Ovary (tissue), 10 donors: ENCODE measurements at places on chromosomes 4 and X.

GRCh38 chr4:592825-593520, 16.9 kb upstream of the TMEM271 start:
- DNase-seq, result no peak

- DNase-seq, result no peak
These were observed 105.5 kb upstream of the NEIL3 start for GRCh38 chr4:177204126-177204525.

DNA sequence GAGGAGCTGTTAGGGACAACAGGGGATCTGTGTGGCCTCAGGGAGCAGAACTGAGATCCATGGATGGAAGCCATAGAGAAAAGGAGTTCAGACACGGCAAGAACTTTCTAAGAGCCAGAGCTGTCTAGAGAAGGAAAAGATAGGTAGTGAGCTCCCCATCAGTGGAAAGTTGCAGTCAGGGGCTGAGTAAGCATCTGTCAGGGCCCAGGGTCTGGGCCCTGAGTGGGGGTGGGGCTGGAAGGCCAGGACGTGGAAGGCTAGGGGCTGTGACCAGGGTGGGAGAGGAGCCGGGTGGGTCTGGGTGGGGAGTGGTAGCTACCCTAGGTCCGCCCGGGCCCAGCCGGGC, 324 bp upstream of the MSN start:
- DNase-seq, result no peak

DNA sequence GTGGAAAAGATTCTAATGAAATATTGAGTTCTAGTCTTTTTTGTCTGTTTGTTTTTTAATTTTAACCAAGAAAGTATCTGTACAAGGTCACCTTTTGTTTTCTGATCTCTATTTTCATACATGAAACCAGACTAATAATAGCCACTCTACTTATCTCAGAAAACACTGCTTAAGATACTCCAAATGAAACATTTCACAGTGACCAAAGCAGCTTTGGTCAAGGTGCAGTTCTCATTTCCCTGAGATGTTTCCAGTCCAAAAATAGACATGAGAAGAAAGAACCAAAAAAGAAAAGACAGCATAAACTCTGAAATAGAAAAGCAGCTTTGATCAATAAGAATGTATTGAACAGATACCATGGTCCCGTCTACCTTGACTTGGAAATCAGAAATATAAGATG, 782.8 kb downstream of the RAB28 start:
- no peak for DNase-seq

GRCh38 chr4:112946127-112946526, 103.3 kb upstream of the ANK2 start:
- no peak for DNase-seq

- DNase-seq, result no peak
These were observed 113.6 kb downstream of the SOX3 start for GRCh38 chrX:140391313-140391712.

DNA sequence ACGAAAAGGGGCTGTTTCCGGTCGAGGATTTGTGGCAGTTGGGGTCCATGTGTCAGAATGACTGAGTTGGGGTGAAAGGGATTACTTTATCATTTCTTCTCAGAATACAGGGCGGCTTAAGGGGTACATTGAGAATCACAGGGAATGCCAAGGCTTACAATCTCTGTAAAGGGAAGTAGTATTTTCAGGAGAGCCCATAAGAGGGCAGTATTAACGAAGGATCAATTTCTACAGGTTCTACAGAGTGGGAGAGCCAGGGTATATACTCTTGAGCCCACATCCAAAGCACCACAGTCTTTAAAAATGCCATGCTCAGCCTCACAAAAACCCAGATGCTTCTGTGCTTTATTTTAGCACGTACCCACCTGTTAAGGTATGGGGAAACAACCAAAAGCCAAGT, 67.7 kb upstream of the ZXDA start:
- DNase-seq, result no peak

- DNase-seq, result no peak
These were observed 20.0 kb upstream of the FTHL17 start for GRCh38 chrX:31091819-31092218.

- DNase-seq, result no peak
These were observed 118.4 kb downstream of the ASB9 start for GRCh38 chrX:15151267-15152186.

DNA sequence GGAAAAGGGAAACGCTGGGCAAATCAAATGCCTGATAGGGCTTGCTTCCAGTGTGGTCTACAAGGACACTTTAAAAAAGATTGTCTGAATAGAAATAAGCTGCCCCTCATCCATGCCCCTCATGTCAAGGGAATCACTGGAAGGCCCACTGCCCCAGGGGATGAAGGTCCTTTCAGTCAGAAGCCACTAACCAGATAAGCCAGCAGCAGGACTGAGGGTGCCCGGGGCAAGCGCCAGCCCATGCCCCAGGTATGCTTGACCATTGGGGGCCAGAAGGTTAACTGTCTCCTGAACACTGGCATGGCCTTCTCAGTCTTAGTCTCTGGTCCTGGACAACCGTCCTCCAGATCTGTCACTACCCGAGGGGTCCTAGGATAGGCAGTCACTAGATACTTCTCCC, 17.7 kb downstream of the ACOX3 start:
- no peak for DNase-seq
